ENCODE measurements at places on chromosomes 5 and 9.

- no peak overlapping the region for H3K4me3 ChIP-seq
- no peak overlapping the region for H3K27ac ChIP-seq
- no peaks in the 10 kb centered on the region for H3K4me1 ChIP-seq
- no peak for DNase-seq
Measured at GRCh38 chr5:59407967-59408366, 485.6 kb downstream of the PDE4D start.

DNA sequence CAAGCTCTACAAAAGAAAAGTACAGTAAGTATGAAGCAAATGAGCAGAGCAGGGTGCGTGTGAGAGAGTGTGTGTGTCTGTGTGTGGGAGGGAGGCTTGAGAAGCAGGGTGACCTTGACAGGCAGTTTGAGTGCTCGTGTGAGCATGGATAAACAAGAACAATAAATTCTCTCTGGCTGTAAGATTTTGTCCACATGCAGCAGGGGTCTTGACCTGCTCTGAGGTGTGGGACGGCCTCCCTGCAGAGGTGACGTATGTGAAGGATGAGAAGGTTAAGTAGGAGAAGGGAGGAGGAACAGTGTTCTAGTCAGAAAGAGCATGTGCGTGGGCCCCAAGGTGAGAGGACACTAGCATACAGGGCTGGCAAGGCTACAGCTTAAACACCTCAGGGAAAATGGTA is 49.0 kb downstream of the SPTLC1 start:
- DNase-seq = no peak
- H3K27me3 ChIP-seq = no peaks in the 10 kb centered on the region
- H3K4me1 ChIP-seq = no peaks in the 10 kb centered on the region
- H3K36me3 ChIP-seq = peaks cover 51% of the 10 kb centered on the region

DNA sequence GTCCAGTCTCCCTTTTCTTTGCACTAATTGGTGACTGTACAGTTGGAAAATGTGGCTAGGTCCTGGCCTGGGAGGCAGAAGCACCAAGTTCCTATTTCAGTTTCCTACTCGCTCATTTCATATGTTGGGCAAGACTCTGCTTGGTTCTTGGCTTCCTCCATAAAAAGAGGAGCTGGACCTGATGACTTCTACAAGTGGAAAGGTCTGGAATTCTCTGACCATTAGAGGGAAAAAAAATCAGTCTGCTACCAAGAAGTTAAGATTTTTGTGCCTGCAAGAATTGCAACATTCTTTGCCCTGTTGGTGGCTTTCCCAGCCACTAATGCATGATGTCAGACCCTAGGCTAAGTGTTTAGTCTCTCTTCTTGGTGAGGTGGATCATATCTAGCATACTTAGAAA is 91.5 kb downstream of the WDR41 start:
- no peaks in the 10 kb centered on the region for H3K27me3 ChIP-seq
- no peaks in the 10 kb centered on the region for H3K36me3 ChIP-seq
- H3K4me3 ChIP-seq = no peak overlapping the region
- no peaks in the 10 kb centered on the region for H3K4me1 ChIP-seq

DNA sequence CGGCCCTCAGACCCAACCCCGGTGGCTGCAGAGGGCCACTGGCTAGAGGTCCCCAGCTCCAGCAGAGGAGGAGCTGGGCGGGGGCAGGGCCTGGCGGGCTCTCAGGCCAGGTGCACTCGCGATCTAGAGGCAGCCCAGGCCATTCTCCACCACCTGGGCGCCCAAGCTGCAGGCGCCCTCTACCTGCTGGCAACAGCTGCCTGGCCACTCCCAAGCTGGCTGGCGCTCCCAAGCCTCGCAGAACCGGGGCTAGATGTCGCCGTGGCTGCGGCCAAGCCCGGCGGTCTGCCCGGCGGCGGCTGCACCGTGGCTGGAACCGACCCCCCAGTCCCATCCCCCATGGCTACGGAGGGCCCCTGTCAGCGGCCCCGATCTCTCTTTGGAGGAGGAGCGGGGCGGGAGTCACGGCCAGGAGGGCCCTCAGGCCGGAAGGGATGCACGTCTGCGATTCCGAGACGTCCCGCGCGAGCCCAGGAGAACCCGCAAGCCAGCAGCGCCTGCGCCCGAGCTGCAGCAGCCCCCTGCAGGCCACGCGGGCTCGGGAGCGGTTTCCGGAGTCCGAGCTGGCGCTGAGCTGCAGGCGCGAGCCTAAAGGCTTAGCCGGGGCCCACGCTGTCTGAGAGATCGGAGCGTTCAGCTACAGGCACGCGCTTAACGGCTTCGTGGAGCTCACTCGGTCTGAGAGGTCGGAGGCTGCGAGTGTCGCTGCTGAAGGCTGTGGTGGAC is 44.3 kb upstream of the BICD2 start:
- peak overlapping the region; percentile 93 for H3K27ac ChIP-seq
- peaks cover 3% of the 10 kb centered on the region for H3K4me1 ChIP-seq
- H3K4me3 ChIP-seq = peak overlapping the region; percentile 90

DNA sequence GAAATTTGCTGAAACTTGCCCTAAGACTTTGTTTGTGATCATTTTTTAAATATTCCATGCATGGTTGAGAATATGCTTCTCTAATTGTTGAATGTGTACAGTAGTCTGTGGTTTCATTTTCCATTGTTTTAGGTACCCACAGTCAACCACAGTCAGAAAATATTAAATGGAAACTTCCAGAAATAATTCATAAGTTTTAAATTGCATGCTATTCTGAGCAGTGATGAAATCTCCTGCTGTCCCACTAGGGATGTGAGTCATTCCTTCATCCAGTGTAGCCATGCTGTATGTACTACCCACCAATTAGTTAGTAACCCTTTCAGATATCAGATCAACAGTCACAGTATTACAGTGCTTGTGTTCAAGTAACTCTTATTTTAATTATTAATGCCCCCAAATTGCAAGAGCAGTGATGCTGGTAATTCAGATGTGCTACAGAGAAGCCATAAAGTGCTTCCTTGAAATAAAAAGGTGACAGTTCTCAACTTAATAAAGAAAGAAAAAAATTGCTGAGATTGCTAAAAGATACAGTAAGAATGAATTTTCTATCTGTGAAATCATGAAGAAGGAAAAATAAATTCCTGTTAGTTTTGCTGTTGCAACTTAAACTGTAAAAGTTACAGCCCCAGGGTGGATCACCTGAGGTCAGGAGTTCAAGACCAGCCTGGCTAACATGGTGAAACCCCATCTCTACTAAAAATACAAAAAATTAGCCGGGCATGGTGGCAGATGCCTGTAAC is 79.9 kb upstream of the FBXL17 start:
- no peaks in the 10 kb centered on the region for H3K27me3 ChIP-seq
- H3K36me3 ChIP-seq = no peaks in the 10 kb centered on the region
- H3K27ac ChIP-seq = no peak overlapping the region
- H3K4me3 ChIP-seq = no peak overlapping the region

- no peak for DNase-seq
- H3K36me3 ChIP-seq = no peaks in the 10 kb centered on the region
- no peak overlapping the region for H3K27ac ChIP-seq
- no peaks in the 10 kb centered on the region for H3K27me3 ChIP-seq
- no peak overlapping the region for H3K4me3 ChIP-seq
- peaks cover 10% of the 10 kb centered on the region for H3K4me1 ChIP-seq
Measured at GRCh38 chr9:133505901-133506652, 18.7 kb downstream of the MYMK start.

- no peak for DNase-seq
- H3K27me3 ChIP-seq = no peaks in the 10 kb centered on the region
- no peak overlapping the region for H3K4me3 ChIP-seq
Measured at GRCh38 chr9:36501727-36502126, 71.0 kb upstream of the MELK start.

- H3K4me1 ChIP-seq = peaks cover 8% of the 10 kb centered on the region
- H3K36me3 ChIP-seq = peaks cover 6% of the 10 kb centered on the region
- no peak overlapping the region for H3K27ac ChIP-seq
- no peak overlapping the region for H3K4me3 ChIP-seq
Measured at GRCh38 chr5:143398451-143399237, 4.8 kb downstream of the NR3C1 start.

DNA sequence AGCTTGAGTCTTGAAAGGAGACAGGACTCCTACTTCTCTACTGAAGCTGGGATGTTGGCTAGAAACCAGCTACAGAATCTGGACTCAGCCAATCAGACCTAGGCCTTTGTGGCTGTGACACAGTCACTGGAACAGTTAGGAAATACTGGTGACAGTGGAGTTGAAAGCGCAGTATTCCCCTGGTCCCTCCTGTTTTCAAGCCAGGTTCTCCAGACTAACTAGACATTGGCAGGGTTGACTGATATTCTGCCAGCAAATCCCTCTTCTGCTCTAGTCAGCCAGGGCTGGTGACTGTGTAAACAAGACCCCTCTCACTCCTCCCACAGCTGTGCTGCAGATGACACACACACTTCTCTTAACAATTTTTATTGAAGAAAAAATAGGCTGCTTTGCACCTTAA is 8.7 kb downstream of the SHROOM1 start:
- no peaks in the 10 kb centered on the region for H3K4me1 ChIP-seq
- H3K27me3 ChIP-seq = no peaks in the 10 kb centered on the region
- no peak for DNase-seq
- H3K4me3 ChIP-seq = no peak overlapping the region
- no peaks in the 10 kb centered on the region for H3K36me3 ChIP-seq

- H3K27ac ChIP-seq = no peak overlapping the region
- no peak for DNase-seq
- H3K4me1 ChIP-seq = no peaks in the 10 kb centered on the region
- H3K36me3 ChIP-seq = no peaks in the 10 kb centered on the region
Measured at GRCh38 chr5:17801595-17801994, 167.3 kb downstream of the TAF11L14 start.

DNA sequence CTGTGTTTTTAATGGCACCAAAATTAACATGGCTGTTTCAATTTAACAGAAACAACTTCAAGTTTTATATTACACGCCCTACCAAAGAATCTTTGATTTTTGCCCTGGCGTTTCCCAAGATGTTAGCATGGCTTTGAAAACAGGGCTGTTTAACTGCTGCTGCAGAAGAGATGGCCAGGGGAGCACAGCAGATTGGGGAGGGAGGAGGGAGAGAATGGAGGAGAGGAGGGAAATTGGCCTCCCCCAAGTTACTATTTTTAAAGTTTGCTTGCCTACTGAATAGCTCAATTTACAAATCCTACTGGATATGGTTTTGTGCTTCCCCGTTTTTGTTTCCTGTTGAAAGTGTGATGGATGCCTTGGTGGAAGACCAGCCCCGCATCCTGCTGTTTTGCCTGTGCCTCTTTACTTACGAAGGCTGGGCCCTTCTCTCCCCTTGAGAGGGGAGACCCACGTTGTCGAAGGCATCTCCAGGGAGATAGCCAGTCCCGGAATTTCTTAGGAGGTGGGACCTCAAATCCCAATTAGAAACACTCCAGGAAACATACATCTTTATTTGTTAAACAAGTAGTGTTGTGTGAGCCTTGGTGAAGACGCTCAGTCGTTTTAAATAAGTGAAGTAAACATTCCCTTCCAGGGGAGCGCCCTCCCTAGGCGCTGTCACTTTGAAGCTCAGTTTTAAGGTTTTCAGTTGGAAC is 98.6 kb downstream of the AOPEP start:
- no peak overlapping the region for H3K27ac ChIP-seq
- no peak for DNase-seq
- no peak overlapping the region for H3K4me3 ChIP-seq
- H3K4me1 ChIP-seq = no peaks in the 10 kb centered on the region
- no peaks in the 10 kb centered on the region for H3K27me3 ChIP-seq

GRCh38 chr9:21060919-21061561 is 16.7 kb downstream of the IFNB1 start:
- H3K36me3 ChIP-seq = no peaks in the 10 kb centered on the region
- no peaks in the 10 kb centered on the region for H3K27me3 ChIP-seq
- H3K4me3 ChIP-seq = no peak overlapping the region
- H3K27ac ChIP-seq = no peak overlapping the region
- DNase-seq = no peak
- H3K4me1 ChIP-seq = no peaks in the 10 kb centered on the region

GRCh38 chr5:9343146-9343850 is 202.6 kb downstream of the SEMA5A start:
- no peak overlapping the region for H3K27ac ChIP-seq
- H3K27me3 ChIP-seq = no peaks in the 10 kb centered on the region
- no peak for DNase-seq
- H3K4me3 ChIP-seq = no peak overlapping the region
- no peaks in the 10 kb centered on the region for H3K36me3 ChIP-seq

GRCh38 chr5:179624841-179625271 is 1.4 kb upstream of the HNRNPH1 start:
- H3K4me3 ChIP-seq = peak overlapping the region; percentile 91
- H3K36me3 ChIP-seq = peaks cover 24% of the 10 kb centered on the region
- no peak for DNase-seq
- H3K27ac ChIP-seq = peak overlapping the region; percentile 97
- peaks cover 35% of the 10 kb centered on the region for H3K4me1 ChIP-seq
- no peaks in the 10 kb centered on the region for H3K27me3 ChIP-seq

DNA sequence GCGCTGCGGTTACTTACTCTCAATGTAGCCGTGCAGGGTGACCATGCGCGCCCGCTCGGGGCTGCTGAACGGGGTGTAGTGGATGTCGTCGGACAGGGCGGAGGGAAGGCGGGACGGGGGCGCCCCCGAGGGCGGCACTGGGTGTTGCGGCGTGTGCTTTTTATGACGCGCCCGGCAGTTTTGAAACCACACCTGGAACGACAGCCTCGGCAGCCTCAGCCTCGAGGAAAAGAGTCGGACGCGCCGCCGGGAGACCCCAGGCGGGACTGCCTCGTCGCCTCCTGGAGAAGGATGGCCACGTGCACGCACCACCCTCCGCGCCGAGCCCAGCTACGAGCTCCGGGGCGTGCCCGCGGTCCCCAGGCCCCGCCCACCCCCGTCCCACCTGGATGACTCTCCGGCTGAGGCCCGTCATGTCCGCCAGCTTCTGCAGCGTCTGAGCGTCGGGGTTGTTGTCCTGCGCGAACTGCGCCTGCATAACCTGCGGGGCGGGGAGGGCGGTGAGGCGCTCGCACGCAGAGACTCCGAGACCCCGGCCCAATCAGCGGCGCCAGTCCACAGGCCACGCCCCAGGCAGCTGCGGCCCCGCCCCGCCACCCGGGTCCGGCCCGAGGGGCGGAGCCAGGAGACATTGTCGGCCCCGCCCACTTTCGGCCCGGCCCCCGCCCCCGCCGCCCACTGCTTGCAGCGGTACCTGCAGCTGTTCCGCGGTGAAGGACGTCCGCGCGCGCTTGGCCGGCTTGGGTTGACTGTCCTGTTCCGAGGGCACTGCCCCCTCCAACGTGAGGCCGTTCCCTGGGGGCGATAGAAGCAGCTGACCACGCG is 15.0 kb downstream of the LHX6 start:
- H3K27ac ChIP-seq = no peak overlapping the region
- no peaks in the 10 kb centered on the region for H3K27me3 ChIP-seq
- H3K36me3 ChIP-seq = no peaks in the 10 kb centered on the region
- peaks cover 3% of the 10 kb centered on the region for H3K4me1 ChIP-seq

DNA sequence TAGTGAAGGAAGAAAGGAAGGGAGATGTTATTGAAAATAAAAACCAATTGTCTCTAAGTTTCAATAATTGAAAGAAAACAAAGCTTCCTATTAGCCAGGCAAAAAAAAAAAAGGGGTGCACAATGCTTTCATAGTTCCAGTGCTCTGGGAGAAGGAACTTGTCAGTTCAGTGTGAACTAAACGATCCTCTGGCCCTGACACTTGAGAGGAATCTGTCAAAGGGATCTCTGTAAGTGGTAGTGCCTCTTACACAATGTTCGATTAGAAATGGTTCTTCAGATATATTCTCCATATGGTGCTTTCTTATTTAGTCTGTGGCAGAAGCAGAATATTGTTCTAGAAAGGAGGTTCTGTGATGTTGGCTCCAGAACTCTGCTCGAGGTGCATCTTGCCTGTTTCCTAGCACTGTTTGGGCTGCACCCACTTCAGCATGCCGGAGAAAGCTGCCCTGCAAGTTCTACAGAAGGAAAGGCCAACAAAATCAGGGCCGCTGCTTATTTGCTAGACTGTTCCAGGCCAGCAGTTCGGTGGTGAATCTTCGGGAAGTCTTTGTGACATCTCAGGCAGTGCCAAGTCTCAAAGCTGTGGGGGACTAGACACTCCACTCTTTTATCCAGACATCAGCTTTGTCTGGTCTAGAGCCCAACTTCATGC is 90.9 kb downstream of the PIK3R1 start:
- H3K27ac ChIP-seq = no peak overlapping the region
- no peak for DNase-seq
- H3K4me3 ChIP-seq = no peak overlapping the region
- no peaks in the 10 kb centered on the region for H3K4me1 ChIP-seq
- H3K36me3 ChIP-seq = no peaks in the 10 kb centered on the region
